T-helper 9 cell (primary cell): ENCODE measurements at places on chromosomes 6 and 20.

GRCh38 chr6:168468045-168468444 is 27.1 kb downstream of the SMOC2 start:
- DNase-seq, result no peak

GRCh38 chr20:53468587-53468986 is 125.1 kb downstream of the ZNF217 start:
- DNase-seq, result no peak

- DNase-seq, result no peak
These were observed 26.3 kb upstream of the TRAF3IP2 start for GRCh38 chr6:111631903-111632460.

DNA sequence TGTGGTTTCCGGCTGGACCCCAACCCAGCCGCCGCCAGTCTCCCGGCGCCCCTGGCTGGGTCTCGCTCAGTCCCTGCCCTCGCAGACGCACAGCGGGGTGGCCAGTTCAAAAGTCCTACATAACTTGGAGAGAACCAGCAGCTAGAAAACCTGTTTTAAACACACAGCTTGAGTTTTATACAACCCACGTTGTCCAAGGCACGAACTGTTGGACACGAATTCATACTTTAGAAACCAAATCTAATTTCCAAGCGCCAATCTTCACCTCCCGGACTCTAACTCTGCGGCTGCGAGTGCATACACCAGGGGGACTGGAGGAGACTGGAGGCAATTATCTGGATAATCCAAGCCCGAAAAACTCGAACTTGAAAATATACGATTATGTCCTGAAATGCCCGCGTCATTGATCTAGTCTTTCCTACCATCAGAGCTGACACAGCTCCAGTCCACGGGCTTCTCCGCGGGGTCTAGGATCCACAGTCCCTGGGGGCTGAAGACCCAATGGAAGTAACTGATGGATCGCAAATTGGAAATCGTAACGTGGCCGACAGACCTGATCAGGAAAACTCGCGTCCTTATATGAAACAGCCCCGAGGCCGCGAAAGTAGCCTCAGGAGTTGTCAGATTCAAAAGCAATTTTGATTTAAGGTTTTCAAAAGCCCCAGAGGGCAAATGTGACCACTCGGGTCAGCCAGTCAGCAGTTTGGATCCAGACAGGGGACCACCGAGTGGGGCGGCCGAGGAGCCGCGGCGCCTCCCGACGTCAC is 843 bp upstream of the HEY2 start:
- no peak for DNase-seq

- no peak for DNase-seq
These were observed 6.0 kb downstream of the C6orf141 start for GRCh38 chr6:49556429-49556837.

GRCh38 chr20:40506537-40506939 is 182.5 kb downstream of the MAFB start:
- DNase-seq, result no peak

DNA sequence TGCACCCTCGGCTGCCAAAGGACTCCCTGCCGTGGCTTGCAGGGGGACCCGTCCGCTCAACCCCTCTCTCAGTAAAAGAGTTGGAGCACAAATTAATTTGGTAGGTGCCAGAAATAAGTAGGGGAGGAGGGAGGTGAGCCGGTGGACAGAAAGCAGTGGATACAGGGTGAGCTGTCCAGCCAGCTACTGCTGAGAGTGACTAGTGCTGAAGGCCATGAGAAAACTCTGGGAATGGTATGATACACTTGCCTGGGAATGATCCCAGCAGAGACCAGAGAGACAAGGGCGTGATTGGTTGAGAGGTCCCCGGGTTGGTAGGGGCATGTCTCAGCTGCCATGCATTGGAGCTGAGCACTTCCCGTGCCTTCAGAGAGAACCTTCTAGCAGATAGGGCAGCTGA is 15.7 kb downstream of the FOXQ1 start:
- no peak for DNase-seq

DNA sequence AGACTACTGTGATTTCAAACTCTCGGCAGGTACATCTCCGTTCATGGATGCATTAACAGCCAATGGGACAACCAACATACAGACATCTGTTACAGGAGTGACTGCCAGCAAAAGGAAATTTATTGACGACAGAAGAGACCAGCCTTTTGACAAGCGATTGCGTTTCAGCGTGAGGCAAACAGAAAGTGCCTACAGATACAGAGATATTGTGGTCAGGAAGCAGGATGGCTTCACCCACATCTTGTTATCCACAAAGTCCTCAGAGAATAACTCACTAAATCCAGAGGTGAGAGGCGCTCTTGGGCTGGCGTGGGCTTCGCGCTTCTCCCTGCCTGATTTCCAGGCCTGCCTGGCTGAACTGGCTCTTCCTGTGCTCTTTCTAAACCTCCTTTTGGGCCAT is 68.4 kb downstream of the RPP40 start:
- no peak for DNase-seq

DNA sequence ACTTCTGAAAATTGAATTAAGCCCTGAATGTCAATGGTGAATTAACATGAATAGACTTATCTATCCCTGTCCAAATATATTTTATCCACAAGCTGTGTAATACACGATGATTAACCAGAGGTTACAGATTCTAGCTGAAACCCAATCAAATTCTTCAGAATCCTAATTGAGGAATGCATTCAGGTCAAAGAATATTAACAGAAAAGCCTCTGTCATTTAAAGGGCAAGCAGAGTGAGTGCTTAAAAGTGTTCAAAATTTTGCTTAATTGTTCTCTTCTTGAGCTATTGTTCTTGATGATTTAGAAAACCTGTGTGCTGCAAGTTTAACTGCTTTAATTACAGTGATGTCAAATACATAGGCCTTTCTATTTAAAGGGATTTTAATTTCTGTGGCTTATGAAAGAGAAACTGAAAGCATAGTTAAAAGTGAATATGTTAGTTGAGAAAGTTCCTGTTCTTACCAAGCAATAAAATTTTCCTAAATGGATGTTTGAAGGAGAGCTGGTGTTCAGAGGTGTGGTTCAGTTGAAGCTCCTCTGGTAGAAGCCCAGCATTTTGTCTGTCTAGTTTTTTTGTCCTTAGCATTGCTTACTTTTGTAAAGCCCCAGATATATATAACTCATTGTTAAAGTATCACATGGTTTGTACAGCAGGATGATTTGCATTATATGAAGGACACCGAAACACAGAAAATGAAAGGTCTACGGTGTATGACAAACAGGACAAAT is 466.3 kb upstream of the PLCB4 start:
- DNase-seq, result no peak

DNA sequence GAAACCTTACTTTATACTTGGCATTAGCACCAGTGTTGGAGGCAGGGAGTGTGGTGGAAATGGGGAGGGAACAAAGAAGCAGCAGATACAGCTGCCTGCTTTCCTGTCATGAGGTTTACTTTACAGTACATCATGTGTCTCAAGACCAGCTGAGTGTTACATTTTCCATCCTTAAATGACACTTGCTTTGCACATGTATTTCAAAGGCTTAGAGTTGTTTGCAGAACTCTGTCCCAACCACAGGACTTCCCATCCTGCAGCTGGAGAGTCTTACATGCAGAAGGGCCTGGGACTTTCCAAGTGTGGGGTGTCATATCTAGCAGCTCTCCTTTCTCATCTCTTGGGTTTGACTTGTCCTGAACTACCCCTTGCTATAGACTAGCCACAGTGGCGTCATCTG is 395.9 kb downstream of the DHX35 start:
- no peak for DNase-seq

DNA sequence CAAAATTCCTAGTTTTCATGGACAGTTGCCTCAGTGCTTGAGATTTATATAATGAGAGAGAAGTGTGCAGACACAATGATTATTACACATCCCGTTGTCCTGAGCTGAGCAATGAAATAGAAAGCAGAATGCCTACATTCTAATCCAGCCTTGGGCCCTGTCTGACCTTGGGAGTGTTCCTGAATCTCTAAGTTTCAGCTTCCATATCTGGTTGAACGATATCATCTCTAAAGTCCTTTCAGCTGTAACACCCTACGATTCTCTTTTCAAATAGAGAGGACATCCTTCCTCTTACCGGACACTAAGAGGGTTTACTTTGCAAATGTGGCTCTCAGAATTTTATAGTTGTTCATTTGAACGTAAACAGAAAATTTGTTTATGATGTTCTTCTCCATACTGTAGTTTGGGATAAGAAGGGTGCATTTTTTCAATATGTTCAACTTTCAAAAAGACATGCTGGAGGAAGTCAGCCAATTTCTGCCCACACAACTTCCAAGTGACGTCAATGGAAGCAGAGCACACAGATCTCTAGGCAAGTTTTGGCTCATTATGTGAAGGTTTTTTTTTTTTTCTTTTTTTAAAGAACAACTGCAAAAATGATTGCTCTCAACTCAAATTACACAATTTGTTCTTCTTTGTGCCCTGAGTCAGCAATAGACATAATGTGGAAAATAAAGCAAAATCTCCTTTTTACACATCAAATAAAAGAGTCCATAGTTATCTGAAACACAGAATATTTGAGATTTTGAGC is 50.4 kb downstream of the PDE7B start:
- no peak for DNase-seq

GRCh38 chr20:10306440-10307358 is 88.1 kb downstream of the SNAP25 start:
- no peak for DNase-seq

- DNase-seq, result no peak
These were observed 380.5 kb downstream of the TFAP2B start for GRCh38 chr6:51199105-51199552.

DNA sequence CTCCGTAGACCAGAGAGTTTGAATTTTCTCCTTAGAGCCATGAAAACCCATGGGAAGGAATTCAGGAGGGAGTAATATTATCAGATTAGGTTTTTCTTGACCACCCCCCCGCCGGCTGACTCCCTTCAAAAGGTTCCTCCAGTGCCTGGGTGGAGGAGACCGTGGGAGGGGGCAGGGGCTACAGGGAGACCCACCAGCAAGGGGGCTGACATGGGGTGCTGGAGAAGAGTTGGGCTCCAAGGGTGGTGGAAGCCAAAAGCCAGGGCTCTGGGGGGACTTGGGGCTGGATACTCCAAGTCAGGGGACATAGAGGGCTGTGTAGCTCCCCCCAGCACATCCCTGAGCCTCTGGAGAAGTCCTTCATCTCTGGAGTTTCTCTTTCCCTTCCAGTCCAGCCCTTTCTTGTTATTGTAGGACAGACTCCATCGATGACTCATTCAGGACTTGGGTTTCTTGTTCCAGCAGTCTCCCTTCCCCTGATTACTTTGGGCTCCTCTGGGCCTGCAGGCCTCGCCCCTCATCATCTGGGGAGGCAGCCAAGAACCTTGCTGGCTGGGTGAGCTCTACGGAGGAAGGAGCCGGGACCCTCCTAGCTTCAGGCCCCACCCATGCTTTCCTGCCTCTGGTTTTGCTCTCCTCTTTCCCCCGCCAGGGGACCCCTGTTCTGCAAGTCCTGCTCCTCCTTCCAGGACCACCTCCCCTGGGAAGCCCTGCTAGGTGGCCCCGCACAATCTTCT is 10.5 kb upstream of the KIAA1755 start:
- no peak for DNase-seq

GRCh38 chr6:30855429-30856075 is 28.8 kb upstream of the DDR1 start:
- no peak for DNase-seq

DNA sequence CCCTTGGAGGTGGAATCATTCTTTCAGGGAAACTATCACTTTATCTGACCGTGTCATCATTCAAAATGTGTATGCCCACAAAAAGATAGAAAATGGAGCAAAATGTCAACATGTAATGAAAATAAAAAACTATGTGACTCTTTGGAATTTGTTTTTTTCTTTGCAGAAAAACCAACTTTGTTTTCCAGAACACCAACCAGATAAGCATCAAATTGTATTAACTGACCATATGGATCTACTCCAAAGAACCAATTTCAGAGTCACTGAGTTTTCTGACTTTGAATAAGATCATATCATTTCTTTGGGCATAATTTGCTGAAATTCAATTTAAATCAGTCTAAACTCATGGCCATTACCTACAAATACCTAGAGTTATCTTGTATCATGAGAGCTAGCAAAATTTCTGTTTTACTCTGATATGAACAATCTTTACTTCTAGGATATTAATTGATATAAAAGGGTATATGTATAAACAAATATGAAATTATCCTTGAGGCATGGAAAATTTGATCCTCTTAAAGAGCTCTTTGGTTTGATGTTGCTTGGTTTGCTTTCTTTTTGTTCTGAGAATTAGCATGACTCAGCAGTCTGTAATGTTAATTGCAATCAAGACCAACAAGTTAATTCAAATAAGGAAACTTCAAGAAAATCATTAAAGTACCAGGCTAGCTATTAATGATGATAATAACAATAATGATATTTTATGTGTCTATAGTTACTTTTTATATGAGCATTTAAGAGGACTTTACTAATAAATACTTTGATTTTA is 444.4 kb upstream of the MARCKS start:
- no peak for DNase-seq

DNA sequence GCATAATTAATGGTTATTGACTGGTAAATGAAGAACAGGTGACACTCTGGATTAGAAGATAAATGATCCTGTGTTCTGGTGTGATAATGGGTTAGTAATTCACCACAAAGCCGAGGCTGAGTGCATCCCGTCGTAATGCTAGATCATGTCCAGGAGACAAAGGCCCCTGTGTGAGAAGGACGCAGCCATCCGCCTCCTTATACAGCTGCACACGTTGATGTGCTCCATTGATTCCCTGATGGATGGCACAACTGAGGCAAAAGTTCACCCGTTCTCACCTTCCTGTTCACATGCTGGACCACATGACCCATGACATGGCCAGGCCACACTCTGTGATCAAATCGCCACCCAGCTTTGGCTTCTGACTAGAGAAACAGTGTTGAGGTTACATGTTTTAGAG is 136.1 kb downstream of the FOXC1 start:
- no peak for DNase-seq

- DNase-seq, result no peak
These were observed 9.4 kb upstream of the STXBP5 start for GRCh38 chr6:147194652-147195411.

- DNase-seq, result no peak
These were observed 361.0 kb downstream of the TAF4 start for GRCh38 chr20:61704661-61705060.

- no peak for DNase-seq
These were observed 71.9 kb downstream of the FGD2 start for GRCh38 chr6:37077191-37077904.

GRCh38 chr6:71489736-71490135 is 201.1 kb downstream of the OGFRL1 start:
- no peak for DNase-seq

- DNase-seq, result no peak
These were observed 159.8 kb upstream of the GGTLC1 start for GRCh38 chr20:24148372-24148771.

GRCh38 chr20:15317546-15318232 is 980.3 kb upstream of the FLRT3 start:
- DNase-seq, result no peak

- no peak for DNase-seq
These were observed 160.2 kb downstream of the SYCP2 start for GRCh38 chr20:59772931-59773913.

- DNase-seq, result no peak
These were observed 59.6 kb upstream of the PHIP start for GRCh38 chr6:79137671-79138070.

DNA sequence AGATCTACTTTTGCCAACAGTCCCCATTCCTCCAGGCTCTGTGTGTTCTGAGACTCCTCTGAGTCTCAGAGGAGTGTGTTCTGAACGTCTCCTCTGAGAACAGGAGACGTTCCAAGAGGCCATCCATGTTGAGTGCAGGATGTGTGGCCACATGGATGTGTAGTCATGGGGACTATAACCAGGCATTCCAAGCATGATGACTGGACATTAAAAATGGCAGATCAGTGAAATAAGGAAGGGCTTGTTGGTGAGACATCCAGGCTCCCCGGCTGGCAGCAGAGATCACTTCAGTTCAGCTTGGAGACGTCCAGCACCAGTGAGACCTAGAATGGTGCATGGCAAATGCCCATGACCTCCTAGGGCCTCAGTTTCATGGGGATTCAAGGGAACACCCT is 34.3 kb upstream of the POU5F1 start:
- no peak for DNase-seq
